ENCODE measurements at places on chromosomes 11 and 22. TPM values are rescaled to one million over a fixed set of nuclear protein-coding genes. Genes with fewer than 3 reads are reported as not detected.
A peak's percentile ranks its signal among the peaks of the same experiment; 100 is the strongest.

GRCh38 chr22:24236656-24237055 lies 8.2 kb downstream of the GGT5 start:
- DNase-seq: no peak

- DNase-seq: no peak
Observed at GRCh38 chr11:105399511-105399910, 210.4 kb upstream of the GRIA4 start.

DNA sequence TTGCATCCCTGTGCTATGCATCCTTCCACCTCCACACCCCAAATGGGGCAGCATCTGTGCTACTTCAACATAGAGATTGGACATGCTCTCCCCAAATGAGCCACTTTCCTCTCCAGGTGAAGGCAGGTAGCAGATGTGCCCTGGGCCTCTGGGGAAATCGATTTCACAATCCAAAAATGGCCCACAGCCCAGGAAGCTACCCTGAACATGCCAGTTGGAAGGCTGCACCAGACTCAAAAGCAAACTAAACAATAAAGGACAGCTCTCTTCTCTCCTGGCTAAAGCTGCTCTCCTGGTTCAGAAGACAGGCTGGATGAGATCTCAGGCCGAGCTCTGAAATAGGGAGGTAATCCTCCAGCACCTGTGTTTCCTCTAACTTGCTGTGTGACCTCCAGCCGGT lies 19.7 kb downstream of the ISX start:
- no peak for DNase-seq

- DNase-seq: no peak
Observed at GRCh38 chr11:15935373-15935772, 421.0 kb downstream of the SOX6 start.

GRCh38 chr11:45885274-45885920 lies at the start of gene MAPK8IP1:
Gene MAPK8IP1 (plus strand): TSS chr11:45885651. CDS start chr11:45885821, 170 bp downstream.
- peak; percentile 61 for DNase-seq

- no peak for DNase-seq
Observed at GRCh38 chr11:44377914-44378321, 68.0 kb upstream of the ALX4 start.

- no peak for DNase-seq
Observed at GRCh38 chr11:126054408-126054807, 8.3 kb downstream of the CDON start.

- DNase-seq: no peak
Observed at GRCh38 chr11:102932678-102933077, 22.9 kb downstream of the MMP13 start.

GRCh38 chr11:32188785-32189184 lies 97.9 kb downstream of the RCN1 start:
- DNase-seq: no peak

- DNase-seq: no peak
Observed at GRCh38 chr22:35043252-35043933, 22.6 kb upstream of the ISX start.

DNA sequence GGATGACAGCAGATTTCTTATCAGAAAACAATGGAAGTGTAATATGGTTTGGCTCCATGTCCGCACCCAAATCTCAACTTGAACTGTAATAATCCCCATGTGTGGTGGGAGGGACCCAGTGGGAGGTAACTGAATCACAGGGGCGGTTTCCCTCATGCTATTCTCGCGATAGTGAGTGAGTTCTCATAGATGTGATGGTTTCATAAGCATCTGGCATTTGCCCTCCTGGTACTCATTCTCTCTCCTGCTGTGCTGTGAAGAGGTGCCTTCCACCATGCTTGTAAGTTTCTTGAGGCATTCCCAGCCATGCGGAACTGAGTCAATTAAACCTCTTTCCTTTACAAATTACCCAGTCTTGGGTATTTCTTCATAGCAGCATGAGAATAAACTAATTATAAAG lies 81.0 kb upstream of the SCUBE2 start:
- DNase-seq: no peak

GRCh38 chr11:47071791-47072261 lies 104.9 kb downstream of the ARFGAP2 start:
- no peak for DNase-seq

DNA sequence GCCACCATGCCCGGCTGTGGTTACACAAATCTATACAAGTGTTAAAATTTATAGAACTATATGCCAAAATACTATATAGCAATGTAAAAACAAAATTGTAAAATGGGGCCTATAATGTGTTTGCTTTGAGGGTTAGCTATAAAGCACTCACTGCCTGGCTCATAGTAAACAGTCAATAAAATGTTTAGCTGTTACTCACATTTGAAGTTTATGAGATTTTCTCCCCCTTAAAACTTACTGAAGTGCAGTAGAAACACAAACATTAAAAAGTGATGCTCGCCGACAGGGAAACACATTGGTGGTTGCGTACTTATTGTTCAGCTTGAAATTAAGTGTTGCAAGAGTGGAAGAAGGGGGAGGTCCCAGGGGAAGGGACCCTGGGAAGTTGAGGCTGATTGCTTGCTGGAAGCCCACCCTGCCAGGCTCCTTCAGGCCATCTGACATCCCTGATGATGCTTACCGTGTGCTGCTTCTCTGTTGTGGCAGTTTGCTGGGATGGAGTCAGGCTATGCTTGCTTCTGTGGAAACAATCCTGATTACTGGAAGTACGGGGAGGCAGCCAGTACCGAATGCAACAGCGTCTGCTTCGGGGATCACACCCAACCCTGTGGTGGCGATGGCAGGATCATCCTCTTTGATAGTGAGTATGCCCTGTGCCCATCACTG lies 52.1 kb downstream of the KREMEN1 start:
- DNase-seq: no peak

DNA sequence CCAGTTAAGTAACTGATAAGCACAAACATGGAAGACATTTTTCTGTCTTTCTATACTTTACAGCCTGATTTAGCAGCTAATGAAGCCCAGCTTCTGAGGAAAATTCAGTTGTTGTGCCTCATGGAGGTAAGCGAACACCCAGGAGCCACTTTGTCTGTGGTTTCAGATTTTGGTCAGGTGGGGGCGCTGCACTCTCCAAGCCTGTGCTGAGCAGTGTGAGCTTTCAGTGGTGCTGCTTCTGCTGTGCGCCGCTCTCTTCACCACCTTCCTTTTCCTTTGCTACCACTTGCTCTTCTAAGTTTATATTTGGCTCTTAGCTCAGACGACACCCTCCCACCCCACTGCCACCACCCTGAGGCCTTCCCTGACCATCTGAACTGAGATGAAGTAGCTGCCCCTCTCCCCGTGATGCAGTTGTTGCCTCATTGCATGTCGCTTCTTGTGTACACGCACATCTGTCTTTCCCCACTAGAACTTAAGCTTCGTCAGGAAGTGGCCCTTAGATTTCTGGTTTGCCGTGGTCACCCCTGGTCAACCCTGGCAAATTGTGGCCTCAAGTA lies 14.0 kb downstream of the PSMD13 start:
- DNase-seq: peak; percentile 80

- no peak for DNase-seq
Observed at GRCh38 chr11:128596250-128596649, 8.9 kb upstream of the ETS1 start.

- no peak for DNase-seq
Observed at GRCh38 chr11:111723595-111723994, 42.6 kb downstream of the PPP2R1B start.

GRCh38 chr11:15704064-15704463 lies 589.3 kb downstream of the INSC start:
- no peak for DNase-seq

The TRIOBP gene
- 19.7 TPM for total RNA-seq

The SCO2 gene
- total RNA-seq: 5.0 TPM

The SYTL2 gene
- 7.6 TPM for total RNA-seq

The TUBA8 gene
- total RNA-seq: 1.5 TPM

The DDI1 gene
- total RNA-seq: not detected

The MLC1 gene
- 2.1 TPM for total RNA-seq

The SGSM1 gene
- not detected for total RNA-seq

The APOA5 gene
- total RNA-seq: not detected

The KRTAP5-10 gene
- total RNA-seq: not detected

The CALCA gene
- 0.28 TPM for total RNA-seq

The ZNF280B gene
- 2.9 TPM for total RNA-seq

The NXPE4 gene
- not detected for total RNA-seq

Data from activated naive CD8-positive, alpha-beta T cell treated with anti-CD3 and anti-CD28 coated beads for 36 hours (primary cell).